Fibroblast of skin of scalp (primary cell): ENCODE measurements at places on chromosomes 3 and 15.

DNA sequence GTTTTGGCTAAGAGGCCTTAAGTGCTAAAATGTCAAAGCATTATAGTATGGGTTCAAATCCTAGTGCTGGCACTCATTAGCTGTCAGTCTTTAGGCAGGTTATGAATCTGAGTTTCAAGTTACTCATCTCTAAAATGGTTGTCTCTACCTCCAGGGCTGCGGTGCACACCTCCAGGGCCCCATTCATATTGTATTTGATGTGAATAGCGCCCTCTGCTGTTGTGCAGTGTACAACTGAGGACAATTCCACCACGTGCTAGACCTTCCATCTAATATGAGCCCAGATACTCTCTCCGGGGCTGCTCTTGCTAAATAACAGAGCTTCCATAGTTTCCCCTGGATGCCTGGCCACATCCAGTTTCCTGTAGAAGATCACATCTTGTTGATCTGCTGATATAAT is 54.3 kb downstream of the OXNAD1 start:
- no peak for DNase-seq

GRCh38 chr3:119148493-119149180 is 2.7 kb downstream of the TEX55 start:
- peak; percentile 56 for DNase-seq

DNA sequence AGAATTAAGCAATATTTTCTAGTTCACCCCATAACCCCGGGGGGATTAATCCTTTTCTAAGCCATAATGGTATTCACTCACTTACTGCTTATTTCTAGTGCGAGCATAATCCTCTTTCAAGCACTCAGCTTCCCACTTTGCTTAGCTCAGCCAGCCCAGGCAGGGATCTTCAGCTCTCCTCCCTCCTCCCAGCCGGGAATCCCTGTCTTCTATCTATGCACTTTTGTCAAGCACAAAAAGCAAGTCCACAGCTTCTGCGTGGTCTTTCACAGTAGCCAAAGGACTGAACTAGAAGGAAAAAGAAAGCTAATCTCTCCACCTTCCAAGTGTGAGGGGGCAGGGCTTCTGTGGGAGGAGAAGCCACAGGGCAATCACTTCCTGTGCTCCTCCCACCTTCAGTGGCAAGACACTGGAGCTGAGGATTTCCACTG is 62.8 kb downstream of the PEX5L start:
- no peak for DNase-seq

GRCh38 chr15:25239471-25240345 is 199.1 kb downstream of the UBE3A start:
- no peak for DNase-seq

DNA sequence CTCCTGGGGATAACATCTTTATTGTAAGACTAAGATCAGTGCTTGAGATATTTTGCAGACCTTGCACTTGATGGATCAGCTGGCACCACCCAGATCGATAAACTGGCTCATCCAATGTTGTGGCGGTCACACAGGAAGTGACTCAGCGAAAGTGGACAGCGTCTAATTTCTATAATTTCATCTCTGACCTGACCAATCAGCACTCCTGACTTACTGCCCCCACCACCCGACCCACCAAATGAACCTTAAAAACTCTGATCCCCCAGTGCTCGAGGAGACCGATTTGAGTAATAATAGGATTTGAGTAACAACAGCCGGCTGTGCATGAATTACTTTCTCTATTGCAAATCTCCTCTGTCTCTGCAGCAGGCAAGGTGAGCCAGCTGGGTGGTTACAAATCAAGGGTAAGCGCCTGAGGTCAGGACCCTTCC is 62.7 kb upstream of the RNU6-1 start:
- no peak for DNase-seq

DNA sequence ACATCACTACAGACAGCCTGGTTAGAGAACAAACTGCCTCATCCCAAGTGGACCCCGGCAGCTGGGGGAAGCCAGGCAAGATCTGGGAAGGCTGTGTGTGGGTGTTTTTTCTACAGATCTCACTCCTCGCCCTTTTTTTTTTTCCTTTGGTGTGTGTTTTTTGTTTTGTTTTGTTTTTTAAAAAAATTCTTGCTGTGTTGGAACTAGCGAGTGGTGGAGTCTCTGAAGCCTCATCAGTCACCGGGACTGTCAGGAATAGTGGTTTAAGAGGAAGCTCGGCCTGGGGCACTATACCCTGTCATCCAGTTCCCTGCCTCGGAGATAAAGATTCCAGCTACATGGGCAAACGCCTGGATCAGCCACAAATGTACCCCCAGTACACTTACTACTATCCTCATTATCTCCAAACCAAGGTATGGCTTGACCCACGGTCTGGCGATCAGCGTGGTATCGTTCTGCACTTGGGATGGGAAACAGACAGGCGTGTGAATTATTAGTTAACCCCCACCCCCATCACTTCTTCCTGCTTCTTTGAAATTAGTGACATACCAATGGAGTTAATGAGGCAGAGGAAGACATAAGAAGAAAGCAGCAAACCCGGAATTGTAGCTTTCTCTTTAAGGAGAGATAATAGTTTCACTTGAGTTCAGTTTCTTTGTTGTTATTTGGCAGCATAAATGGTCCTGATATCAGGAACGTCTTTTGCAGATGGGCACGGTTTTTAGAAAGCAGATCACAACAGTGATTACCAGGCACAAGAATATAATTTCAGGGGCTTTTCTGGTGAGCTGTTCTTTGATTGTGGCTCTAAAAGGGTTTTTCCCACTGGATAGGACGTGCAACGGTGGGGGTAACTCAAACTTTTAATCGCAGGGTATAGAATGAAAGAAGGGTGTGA is 722 bp downstream of the RBMS3 start:
- DNase-seq = peak; percentile 55

DNA sequence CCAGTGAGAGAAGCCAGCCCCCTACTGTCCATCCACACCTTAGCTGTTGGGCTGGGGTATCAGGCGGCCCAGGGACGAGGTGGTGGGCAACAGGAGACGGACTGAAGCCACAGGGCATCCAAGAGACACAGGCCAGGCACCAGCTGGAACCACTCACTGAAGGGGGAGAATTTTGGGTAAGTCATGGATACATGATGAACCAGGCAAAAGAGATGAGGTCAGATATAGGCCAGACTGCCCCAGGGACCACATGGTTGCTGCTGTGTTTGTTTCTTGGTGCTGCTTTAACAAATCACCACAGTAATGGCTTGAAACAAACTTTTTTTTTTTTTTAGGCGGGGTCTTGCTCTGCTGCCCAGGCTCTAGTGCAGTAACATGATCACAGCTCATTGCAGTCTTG is 66.4 kb downstream of the SEMA5B start:
- DNase-seq = no peak

- DNase-seq = no peak
Measured at GRCh38 chr3:141532609-141533008, 45.8 kb downstream of the RASA2 start.
